ENCODE measurements at places on chromosomes 13 and 19.

DNA sequence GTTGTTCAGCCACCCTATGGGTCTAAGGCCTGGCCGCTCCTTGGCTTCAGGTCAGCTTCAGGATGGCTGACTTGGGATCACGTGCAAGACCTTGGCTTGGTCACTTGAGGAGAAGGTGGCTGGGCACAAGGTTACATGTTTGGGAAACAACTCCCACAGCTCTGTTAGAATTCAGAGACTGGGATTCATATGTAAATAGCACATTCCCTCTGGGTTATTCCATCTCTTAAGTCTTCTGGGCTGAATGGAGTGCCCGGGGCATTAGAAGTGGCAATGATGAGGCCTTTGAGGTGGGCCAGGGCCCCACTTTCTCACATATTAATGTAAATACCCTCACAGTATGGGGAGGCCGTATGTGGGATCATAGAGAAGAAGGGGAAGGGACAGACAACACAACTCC, 150.9 kb downstream of the EFNB2 start:
- DNase-seq = no peak

- no peak for DNase-seq
Observed at GRCh38 chr13:93264876-93265275, 38.3 kb downstream of the GPC6 start.

DNA sequence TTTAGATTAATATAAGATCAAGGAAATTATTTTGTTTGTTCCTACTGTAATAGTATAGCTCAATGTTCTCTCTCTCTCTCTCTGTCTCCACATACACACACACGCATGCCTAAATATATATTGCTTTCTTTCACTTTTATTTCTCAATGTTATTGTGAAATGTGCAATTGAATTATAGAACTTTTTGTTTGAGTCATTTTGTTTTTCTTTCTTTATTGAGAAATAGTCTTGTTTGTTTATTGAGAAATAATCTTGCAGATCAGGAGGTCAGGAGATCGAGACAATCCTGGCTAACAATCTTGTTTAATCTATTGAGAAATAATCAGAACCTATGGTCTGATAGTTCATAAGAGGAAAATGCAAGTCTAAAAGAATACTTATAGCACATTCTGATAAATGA, 1581.3 kb downstream of the EFNB2 start:
- no peak for DNase-seq

DNA sequence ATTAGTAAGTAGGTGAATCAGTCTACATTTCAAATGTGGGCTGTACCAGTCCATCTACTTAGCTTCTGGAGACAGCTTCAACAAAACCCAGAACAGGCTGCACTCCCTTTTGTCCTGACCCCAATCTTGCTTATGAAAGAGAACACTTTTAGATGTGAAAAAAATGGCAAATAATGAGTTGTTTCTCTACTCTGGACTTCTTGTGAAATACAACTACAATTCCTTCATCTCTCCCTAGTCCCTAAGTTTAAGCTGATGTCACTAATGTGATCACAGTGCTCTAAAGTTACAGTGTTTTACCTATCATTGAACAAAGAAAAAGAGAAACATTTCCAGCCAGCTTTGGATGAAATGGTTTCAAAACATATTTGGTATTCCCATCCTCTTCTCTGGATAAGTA, 183.9 kb downstream of the LHFPL6 start:
- no peak for DNase-seq

GRCh38 chr19:4516199-4516938, 1.9 kb downstream of the PLIN4 start:
- DNase-seq = no peak

Measured in RKO (cell line).